CD4-positive, alpha-beta T cell treated with Interleukin-1 beta for 1 hour (primary cell): ENCODE measurements at places on chromosomes 11 and 22.
A peak's percentile ranks its signal among the peaks of the same experiment; 100 is the strongest.

DNA sequence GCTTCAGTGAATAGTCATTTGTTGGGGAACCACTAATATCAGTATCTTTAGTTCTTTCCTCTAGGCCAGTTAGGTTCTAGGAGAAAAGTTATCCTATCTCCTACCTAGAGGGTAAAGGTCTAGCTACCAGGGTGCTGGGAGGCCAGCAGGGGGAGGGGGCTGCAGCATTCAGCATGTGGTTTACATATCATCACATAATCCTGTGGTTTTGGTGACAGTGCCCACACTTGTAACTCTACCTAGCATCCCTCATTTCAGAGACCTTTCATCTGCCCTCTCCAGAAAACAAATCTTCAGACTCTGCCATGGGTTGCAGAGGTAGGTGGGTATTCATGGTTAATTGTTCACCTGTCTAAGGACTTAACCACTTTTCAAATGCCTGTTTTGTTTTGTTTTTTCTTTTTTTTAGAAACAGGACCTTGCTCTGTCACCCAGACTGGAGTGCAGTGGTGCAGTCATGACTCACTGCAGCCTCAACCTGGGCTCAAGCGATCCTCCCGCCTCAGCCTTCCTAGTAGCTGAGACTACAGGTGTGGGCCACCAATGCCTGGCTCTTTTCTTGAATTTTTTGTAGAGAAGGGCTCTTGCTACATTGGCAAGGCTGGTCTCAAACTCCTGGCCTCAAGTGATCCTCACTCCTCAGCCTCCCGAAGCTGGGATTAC, 146.8 kb downstream of the ENTHD1 start:
- no peak for DNase-seq

- no peak for DNase-seq
These were observed 106.9 kb downstream of the ZBTB16 start for GRCh38 chr11:114166362-114166761.

DNA sequence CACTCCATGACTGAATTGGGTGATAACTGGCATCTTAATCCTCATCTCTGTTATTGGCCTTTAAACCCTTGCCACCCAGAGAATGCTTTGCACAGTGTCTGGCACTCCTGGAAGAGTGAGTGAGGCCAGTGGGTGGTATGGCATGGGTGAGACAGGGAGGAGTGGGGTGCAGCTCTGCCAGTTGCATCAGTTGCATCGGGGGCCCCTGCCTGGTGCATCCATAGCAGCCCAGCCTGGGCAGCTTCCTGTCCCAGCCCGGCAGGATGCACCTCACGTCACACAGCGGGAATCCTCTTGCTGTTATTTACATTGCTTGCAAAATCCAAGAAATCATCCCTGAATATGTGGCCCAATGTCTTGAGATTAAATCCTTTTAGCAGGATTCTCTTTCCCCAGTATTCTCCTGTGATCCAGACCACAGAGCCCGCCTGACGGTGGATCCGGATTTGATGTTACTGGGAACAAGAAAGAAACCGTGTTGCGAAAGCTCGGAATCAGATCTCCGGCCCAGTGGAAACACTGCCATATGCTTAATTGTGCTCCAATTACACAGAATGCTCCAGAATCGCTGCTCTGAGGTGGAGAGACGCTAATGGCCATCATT, 37.6 kb upstream of the MN1 start:
- no peak for DNase-seq

GRCh38 chr22:45768490-45768889, 96.9 kb downstream of the ATXN10 start:
- no peak for DNase-seq

DNA sequence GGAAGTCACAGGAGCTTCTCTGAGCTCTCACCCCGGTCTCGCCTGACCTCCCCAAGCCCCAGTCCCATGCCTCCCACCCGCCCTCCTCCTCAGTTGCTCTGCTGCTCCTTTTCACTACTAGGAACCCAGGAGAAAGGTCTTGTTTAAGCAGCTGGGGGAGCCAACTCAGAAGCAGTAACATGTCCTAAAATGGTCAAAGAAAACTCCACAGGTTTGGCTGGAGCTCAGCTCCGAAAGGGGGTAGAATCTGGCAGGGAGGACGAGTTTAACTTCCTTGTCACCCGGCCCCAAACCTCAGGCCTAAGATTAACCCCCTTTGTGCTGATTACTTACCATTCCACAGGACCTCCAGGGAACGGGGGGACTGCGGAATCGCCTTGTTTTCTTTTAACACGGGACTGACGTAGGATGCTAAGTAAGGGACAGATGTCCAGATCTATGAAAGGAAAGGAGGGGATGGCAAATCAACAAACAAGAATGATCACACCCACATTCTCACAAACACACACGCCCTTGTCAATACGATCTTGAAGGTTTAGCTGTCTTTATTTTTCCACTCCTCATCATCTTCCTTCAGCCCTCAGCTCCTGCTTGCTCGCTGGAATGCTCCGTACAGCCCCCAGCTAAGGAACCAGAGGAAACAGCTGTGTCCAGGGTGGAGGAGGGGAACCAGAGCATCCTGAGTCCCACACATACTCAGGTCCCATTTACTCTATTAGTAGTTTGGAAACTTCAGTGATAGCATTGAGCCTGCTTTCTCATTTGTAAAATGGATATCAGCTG, 13.5 kb downstream of the PCSK7 start:
- DNase-seq: no peak

DNA sequence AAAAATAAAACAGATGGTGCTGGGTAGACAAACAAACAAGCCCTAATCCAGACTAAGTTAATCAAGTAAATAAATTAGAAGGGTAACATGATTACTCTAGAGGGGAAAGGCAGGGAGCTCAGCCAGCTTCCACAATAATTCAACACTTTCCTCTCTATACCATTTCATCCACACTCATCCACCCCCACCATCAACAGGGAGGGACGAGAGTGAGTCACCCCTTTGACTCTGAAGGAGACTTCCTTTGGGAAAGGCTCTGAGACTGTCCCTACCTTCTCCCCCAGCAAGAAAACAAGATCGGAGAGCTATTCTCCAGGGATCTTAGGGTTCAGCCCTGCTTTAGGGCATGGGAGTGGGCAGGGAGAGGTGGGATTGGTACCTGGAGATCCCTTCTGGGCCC, 33.1 kb downstream of the TRIM66 start:
- no peak for DNase-seq

DNA sequence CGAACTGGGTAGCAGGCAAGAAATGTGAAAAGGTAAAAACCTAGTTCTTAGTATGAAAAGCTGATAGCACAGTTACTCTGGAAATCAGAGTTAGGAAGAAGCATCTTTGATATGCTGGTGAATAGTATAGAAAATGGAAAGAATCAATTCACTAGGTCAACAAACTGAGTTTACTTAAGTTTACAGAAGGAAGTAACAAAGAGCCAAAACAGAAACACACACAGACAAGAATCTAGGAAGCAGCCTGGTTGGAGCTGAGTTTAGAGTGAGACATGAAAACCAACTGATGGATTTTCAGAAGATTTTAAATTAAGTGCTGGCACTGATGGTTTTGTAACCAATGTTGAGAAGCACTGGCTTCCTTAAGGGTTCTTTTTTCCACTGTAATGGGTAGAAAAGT, 296.3 kb downstream of the CADM1 start:
- no peak for DNase-seq

GRCh38 chr11:126345759-126346585, 9.5 kb upstream of the ST3GAL4 start:
- DNase-seq: peak; percentile 13

GRCh38 chr11:44611687-44612434, 46.4 kb downstream of the CD82 start:
- DNase-seq: peak; percentile 77

DNA sequence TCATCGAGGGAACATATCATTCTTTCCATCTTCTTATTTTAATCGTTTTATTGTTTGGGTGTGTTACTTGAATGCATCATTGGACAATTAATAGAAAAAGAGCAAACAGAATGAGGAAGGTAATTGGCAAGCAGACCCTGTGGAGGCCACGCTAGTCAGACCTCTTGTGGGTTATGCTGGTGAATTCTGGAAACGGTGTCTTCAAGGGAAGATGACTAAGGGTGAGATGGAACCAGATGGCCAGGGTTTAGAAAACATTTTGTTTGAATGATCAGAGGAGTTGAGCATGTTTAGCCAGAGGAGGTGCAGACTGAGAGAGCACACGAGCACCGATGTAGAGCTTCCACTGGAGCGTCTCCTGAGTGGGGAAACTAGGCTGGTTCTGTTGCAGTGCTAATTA, 8.5 kb downstream of the ST14 start:
- DNase-seq: no peak

- peak; percentile 17 for DNase-seq
These were observed 776 bp downstream of the NLRX1 start for GRCh38 chr11:119169282-119169719.

DNA sequence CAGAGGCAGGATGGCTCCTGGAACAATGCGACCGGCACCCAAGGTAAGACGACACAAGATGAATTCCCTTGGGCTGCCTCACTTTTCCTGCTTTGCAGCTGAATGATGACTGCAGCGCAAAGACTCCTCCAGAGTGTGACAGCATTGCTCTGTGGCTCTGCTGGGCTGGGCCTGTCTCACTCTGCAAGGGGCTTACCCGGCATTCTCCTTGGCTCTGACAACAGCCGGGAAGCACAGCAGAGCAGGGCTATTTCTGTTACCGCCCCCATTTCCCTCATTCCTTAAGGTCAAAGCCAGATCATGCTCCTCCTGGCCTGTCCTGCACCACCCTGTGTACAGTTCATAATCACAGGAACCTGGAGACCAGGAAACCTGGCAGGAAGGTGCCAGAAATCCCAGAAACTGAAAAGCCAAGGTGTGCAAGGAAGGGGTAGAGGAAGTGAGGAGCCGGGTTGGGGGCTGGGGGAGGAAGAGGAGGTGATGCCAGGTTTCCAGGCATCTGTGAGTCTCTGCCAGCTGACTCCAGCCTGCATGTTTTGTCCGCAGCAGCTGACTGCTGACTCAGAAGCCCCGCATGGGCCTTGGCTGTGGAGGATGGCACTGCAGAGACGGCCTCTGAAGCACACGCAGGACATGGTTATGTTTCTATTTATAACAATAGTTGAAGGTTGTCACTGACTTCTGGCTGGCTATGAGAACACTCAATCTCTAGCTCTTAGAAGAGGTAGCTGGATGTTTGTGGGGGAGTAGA, 113.6 kb downstream of the MICAL3 start:
- DNase-seq: no peak

- no peak for DNase-seq
These were observed 12.5 kb downstream of the CDPF1 start for GRCh38 chr22:46237453-46238124.

GRCh38 chr11:99505831-99506230, 485.1 kb downstream of the CNTN5 start:
- no peak for DNase-seq

- DNase-seq: no peak
These were observed 47.0 kb upstream of the ISX start for GRCh38 chr22:35018995-35019394.

- no peak for DNase-seq
These were observed 29.2 kb downstream of the GUCY1A2 start for GRCh38 chr11:106989078-106989455.

DNA sequence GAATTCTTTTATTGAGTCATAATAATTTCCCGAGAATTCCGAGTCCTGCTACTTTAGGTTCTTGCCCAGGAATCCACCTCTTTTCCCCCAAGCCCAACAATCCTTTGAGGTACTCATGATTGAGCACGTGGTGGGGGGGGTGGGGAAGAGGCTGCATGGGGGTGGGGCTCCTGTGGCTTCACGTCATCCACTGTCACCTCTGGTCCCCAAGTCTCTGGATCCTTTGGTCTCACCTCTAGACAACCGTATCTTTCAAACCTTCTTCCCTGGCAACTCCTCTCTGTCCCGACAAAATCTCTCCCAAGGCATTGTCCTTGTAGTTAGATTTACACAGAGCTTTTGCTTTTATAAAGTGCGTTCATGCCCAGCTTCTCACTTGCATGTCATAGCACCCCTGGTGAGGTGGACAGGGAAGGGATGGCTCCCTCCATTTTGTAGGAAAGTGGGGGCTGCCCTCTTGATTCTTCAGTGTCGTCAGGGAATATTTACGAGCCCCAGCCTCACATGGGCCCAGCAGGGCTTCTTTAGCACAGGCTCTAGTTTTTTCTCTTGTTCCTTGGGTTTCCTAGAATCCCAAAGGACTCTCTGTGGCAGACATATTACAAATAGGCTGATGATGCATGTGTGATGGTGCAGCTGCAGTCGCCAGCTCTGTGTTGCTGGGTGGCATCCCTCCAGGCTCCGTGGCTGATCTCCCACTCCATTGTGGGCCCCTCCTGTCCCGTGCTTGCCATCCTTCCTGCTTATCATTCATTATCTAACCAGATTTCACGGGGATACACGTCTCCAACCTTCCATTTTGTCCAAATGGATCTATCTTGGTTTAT, 8.4 kb downstream of the UCP3 start:
- no peak for DNase-seq

DNA sequence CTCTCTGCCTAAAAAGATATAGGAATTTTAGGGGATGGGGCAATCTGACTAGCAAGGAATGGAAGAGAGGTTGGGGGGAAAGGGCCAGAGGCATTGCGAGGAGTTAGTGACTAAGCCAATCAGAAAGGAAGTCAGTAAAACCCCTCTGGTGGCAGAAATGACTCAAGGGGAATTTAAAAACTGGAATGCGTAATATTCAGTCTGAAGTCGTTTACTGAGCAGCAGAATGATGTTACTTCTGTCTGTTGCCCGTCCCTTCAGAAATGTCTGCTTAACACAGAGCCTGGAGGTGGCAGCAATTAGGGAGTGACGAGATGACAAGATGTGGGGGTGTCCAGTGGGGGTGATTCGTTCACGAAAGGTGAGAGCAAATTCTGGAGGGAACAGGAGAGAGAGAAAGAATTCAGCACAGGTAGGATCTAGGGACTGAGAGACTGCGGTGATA, 107.7 kb upstream of the CLMP start:
- no peak for DNase-seq

- DNase-seq: no peak
These were observed 44.5 kb downstream of the SC5D start for GRCh38 chr11:121337078-121337477.

- DNase-seq: no peak
These were observed 15.7 kb downstream of the FDX1 start for GRCh38 chr11:110445437-110445836.

DNA sequence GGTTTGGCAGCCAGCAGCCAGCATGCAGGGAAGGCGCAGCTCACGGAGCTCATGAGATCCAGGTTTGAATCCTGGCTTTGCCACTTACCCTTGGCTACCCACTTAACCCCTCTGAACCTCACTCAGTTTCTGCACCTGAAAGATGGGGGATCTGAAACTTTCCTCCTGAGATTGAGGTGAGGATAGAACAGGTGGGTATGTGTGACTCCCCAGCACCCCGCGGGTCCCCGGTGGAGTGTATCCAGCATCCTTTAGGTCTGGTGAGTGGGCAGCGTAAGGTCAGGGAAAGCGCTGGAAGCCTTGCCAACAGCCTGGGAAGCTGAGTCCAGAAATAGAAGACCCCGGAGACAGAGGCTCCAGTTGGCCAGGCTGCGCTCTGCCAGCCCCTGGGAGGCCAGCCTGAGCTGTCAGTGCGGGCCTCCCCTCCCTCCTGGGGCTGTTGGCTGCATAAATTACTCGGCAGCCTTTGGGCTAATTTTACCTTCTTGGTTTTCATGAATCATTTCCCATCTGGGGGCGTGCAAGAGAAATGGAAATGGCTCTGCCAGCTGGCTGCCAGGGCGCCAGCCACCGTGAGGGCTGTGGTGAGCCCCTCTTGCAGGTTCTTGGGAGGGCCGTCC, 17.6 kb downstream of the PRDM11 start:
- no peak for DNase-seq

GRCh38 chr11:116580799-116581198, 192.0 kb downstream of the BUD13 start:
- no peak for DNase-seq

GRCh38 chr11:106904826-106905225, 113.5 kb downstream of the GUCY1A2 start:
- no peak for DNase-seq

- DNase-seq: no peak
These were observed 8.9 kb downstream of the ZNRF3 start for GRCh38 chr22:28892175-28892731.

- no peak for DNase-seq
These were observed 30.4 kb upstream of the LYVE1 start for GRCh38 chr11:10598816-10599215.
